ENCODE measurements at places on chromosomes 16 and 17. TPM values are rescaled to one million over a fixed set of nuclear protein-coding genes. Genes with fewer than 3 reads are reported as not detected.

The PRCD gene
- total RNA-seq: not detected

The KRT31 gene
- not detected for total RNA-seq

The KRT40 gene
- total RNA-seq: not detected

The KRT39 gene
- not detected for total RNA-seq

The PRSS36 gene
- total RNA-seq: not detected

The RAB40C gene
- total RNA-seq: 14.6 TPM

The KRT17 gene
- total RNA-seq: not detected

All from activated T-cell treated with anti-CD3 and anti-CD28 coated beads, Interleukin-2, amount 50 U/mL, for 4 hours (primary cell).